ENCODE measurements at places on chromosomes 2 and 18.

DNA sequence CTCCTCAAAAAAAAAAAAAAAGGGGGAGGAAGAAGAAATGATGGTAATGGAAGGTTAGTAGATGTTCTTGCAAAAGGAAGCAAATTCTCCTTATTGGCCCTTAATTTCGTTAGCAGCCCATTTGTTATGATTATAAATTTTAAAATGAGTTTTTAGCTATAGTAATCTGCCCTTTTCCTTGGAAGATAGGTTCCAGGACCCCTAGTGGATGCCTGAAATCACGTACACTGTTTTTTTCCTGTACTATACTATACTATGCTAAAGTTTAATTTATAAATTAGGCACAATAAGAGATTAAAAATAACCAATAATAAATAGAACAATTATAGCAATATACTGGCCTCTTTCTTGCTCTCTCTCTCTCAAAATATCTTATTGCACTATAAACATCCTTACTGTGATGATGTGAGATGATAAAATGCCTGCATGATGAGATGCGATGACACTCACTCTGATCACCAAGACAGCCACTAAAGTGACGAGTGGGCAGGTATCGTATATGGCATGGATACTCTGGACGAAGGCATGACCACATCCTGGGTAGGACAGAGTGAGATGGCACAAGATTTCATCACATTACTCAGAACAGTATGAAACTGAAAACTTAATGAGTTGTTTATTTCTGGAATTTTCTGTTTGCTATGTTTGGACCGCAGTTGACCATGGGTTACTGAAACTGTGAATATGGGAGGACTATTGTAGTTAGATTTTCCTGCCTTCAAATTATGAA, 87.2 kb downstream of the KCTD18 start:
- DNase-seq: no peak

DNA sequence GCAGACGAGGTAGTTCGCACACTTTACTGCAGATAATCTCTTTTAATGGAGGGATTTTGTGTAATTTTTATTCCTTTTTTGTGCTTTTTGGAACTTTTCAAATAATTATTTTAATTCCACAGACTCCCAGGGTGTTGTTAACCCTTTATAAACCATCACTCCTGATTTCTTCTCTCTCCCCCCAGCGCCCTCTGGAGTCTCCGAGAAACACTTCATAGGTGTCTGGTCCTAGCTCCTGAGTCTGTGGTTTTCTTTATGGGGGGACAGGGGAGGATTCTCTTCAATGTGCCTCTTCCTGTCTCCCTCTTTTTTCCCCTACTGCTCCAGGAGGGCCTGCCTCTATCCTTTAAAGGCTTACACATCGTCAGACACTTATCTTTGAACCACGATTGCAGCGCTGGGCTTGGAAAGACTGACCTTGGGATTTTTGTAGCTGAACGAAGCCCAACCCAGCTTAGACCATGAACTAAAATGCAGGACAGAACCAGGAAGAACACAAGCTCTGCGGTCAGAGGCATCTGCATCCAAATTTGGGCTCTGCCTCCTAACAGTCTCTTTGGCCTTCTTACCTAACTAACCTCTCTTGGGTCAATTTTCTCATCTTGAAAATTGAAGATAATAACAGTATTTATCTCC, 7.1 kb upstream of the PKDCC start:
- DNase-seq: no peak

GRCh38 chr2:59680863-59681262, 872.6 kb downstream of the BCL11A start:
- no peak for DNase-seq

DNA sequence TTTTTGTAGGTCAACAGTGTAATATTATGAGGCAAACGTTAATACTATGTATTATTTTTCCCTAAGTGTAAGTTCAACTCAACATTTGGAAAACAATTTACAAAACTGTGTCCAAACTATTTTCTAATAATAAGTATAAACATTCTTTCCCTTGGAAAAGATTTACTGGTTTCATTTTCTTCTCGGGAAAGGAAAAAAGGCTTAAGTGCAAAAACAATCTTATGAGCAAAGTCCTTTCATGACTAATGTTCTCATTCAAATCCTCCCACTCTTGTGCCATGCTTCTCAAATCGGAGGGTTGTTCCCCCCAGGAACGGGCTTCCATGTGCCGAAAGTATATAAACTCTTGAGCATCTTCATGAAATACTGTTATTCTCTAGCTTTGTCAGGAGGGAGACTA, 19.8 kb upstream of the L3MBTL4 start:
- DNase-seq: no peak

DNA sequence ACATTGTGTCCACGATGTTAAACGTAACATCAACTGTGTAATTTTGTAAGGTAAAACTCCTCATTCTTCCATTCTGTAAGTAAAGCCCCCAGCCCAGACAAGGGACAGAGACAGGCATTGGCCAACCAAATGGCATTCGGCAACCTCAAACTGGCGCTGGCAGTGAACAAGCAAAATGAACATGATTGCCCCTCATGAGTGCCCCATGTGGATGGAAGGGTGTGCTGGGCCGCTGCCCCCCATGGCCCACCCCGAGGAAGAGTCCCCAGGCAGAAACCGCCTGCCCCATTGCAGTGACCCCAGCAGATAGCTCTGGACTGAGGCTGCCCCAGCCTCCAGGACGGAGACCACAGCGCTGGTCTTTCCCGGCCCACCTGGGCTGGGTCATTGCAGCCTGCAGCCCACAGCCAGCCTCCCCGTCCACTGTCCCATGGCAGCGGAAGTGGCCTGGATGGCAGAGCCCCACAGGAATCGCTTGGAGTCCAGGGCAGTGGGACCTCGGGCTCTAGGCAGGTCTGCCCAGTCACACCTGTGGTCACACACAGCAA, 220.2 kb downstream of the HDAC4 start:
- no peak for DNase-seq

- peak; percentile 66 for DNase-seq
These were observed 47.3 kb downstream of the TMEM163 start for GRCh38 chr2:134671513-134671912.

GRCh38 chr2:110867078-110867477, 134.7 kb downstream of the ACOXL start:
- DNase-seq: peak; percentile 70

GRCh38 chr2:15840148-15840547, 100.2 kb upstream of the MYCN start:
- DNase-seq: no peak

DNA sequence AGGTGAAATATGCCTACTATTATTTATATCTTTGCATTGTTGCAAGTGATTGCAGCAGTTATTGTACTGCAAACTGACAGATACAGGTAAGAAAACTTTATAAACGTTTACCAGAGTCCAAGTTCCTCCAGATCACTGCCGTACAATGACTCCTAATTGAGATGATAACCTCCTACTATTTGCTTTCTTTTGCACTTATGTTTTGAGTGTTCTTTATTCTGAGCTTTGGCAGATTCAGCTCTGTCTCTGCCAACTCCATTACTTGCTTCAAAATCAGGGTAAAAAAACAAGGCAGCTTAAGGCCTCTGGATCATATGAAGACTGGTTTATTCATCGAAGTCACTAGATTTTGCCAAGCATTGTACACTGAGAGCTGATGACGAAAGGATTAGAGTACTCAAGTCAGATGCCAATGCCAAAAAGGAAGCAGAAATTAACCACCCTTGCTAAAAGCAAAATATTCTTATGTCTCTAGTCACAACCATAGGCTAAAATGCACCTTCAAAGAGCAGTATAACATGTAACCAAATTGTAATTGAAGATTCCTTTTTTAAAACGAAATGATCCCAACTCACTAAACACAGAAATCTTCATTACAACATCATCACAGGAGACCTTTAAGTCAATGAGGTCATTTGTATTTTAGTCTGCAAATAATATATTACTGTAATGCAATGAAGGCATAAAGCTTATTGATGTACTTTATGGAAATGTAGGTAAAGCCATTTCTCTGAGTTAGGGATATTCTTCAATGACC, 10.5 kb upstream of the IKZF2 start:
- DNase-seq: peak; percentile 4

- DNase-seq: no peak
These were observed 254.1 kb downstream of the PRKCE start for GRCh38 chr2:45905632-45905958.
